IMR-90 (cell line): ENCODE measurements at places on chromosomes 13 and 19. TPM values are rescaled to one million over a fixed set of nuclear protein-coding genes. Genes with fewer than 3 reads are reported as not detected.

GRCh38 chr19:28581468-28581770 is 631.5 kb downstream of the UQCRFS1 start:
- H3K4me3 ChIP-seq, result no peak overlapping the region
- H3K36me3 ChIP-seq, result no peaks in the 10 kb centered on the region
- no peak overlapping the region for H3K27ac ChIP-seq
- no peak for DNase-seq

FGF14 gene
- under 0.01 TPM in 2 replicates for total RNA-seq

DNA sequence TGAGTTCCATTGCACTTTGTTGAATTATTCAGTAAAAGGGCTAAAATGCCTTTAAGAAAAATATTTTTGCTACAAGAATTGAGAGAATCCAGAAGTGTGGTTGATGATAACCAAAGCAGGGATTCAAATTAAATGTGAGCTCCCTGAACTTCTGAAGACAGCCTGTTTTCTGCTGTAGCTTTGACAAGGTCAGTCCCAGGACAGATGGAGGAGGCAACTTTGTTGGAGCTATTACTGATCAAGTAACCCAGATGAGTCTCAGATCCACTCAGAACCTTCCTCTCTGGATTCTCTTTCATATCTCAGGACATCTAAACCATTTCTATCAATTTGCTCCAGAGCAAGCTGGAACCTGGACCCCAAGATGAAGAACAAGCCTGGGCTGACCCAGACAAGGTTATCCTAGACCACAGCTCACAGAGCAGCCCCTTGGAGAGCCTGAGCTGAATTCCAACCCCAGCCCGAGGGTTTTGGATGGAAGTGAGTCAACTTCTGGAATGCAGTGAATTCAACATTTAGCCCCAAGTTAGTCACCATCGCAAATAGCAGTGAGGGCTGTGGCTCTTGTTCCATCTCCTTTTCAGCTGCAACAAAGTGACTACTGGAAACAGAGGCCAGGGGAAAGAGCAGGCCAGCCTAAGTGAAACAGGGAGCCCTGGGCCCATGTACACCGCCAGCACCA is 137.8 kb upstream of the TSC22D1 start:
- no peaks in the 10 kb centered on the region for H3K36me3 ChIP-seq
- H3K4me1 ChIP-seq, result peaks cover 15% of the 10 kb centered on the region
- DNase-seq, result peak; percentile 94
- peak overlapping the region; percentile 96 for H3K27ac ChIP-seq
- H3K27me3 ChIP-seq, result no peaks in the 10 kb centered on the region
- no peak overlapping the region for H3K4me3 ChIP-seq

- no peaks in the 10 kb centered on the region for H3K27me3 ChIP-seq
- peak overlapping the region; percentile 2; the same call in 1 of the 2 replicates for H3K27ac ChIP-seq
- no peak overlapping the region for H3K4me3 ChIP-seq
- 0 out of 2 replicates have a peak, but pooled peaks cover 2% of the 10 kb centered on the region for H3K4me1 ChIP-seq
- H3K36me3 ChIP-seq, result no peaks in the 10 kb centered on the region
These were observed 5.6 kb downstream of the C5AR1 start for GRCh38 chr19:47315125-47315821.
